Effector memory CD4-positive, alpha-beta T cell (primary cell): ENCODE measurements at places on chromosomes 4 and X.

DNA sequence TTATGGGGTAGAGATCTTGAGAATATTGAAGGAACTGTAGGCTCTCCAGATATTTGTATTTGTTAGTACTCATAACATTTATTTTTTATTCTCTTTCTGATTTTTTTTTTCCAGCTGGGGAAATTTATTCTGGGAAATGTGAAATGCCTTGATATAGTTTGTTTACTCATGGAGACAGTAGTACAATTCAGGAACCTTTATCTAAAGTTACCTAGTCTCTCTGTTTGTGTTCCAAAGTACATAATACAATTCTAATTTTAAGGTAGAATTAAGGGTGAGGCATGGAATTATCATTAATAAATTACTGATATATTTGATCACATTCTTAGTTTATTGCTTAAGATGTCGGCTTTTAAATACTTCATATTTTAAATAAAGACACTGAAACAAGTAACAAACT, 114.0 kb downstream of the RS1 start:
- DNase-seq = no peak

- DNase-seq = no peak
Measured at GRCh38 chrX:74117962-74118902, 185.7 kb upstream of the ZCCHC13 start.

- DNase-seq = no peak
Measured at GRCh38 chrX:12701628-12702027, 89.6 kb upstream of the PRPS2 start.

DNA sequence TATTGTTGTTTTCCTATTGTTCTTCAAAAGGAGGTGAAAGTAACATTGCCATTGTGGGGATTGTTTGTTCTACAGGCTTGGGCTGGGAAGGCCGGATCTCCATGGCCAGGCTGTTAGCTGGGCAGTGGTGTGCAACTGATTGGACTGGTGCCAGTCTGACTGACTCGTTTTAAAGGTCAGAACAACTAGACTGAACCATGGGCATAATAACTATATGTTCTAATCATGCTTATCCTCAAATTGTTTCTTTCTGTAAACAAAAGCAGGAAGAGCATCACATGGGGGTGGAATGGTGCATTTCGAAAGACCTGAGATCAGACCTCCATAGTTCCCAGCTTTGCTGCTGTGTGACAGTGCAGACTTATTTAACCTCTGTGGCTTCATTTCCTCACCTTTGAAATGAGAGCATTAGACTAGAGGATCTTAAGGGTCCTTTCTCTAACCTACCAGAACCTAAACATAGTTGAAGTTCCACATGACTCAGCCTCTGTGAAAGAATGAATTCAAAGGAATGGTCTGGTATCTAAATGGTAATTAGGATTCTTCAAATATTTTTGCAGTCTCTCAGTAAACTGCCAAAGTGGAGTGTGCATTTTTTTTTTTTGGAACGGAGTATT, 66.7 kb upstream of the PGRMC2 start:
- DNase-seq = no peak

DNA sequence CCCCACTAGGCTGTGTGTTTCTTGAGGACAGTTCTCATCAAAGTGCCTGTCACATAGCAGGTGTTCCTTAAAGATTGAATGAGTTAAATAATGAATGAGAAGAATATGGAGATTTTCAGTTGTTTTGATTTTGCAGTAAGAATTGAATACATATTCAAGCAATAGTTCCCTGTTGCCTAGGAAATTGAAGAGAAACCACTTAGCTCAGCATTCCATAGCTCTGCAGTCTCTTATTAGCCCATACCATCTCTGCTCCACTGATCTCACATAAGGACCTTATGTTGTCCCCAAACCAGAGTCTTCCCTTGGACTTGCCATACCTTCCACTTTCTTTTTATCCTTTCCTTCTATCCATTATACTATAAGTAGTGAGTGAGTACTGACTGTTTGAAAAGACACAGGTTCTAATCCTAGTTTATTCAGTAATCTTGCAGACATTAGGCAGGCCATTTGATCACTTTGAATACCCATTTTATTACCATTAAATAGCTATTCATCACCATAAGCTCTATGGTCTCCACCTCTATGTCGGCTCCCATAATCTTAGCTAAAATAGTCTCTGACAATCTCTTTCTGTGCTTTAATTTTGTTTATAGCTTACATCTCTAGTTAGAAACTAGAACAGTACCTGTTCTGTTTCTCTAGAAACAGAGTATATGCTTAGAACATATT, 1059.6 kb upstream of the SLIT2 start:
- no peak for DNase-seq
